Thyroid gland (tissue), 4 donors: ENCODE measurements at places on chromosomes 16 and 17.
A peak's percentile ranks its signal among the peaks of the same experiment; 100 is the strongest.

GRCh38 chr16:7270823-7271222 is 61.8 kb upstream of the RBFOX1 start:
- no peak overlapping the region for H3K4me3 ChIP-seq
- no peak overlapping the region for H3K27ac ChIP-seq
- DNase-seq: no peak
- H3K36me3 ChIP-seq: no peaks in the 10 kb centered on the region
- no peaks in the 10 kb centered on the region for H3K4me1 ChIP-seq
- no peaks in the 10 kb centered on the region for H3K27me3 ChIP-seq

- H3K27me3 ChIP-seq: no peaks in the 10 kb centered on the region
- H3K4me3 ChIP-seq: no peak overlapping the region
- peaks cover 16% of the 10 kb centered on the region for H3K4me1 ChIP-seq
- no peak overlapping the region for H3K27ac ChIP-seq
- no peaks in the 10 kb centered on the region for H3K36me3 ChIP-seq
Measured at GRCh38 chr17:78279360-78279990, 48.0 kb downstream of the TMEM235 start.

GRCh38 chr17:7576432-7576937 is 3.0 kb upstream of the CD68 start:
- H3K27ac ChIP-seq: no peak overlapping the region
- DNase-seq: no peak
- H3K4me1 ChIP-seq: peaks cover 44% of the 10 kb centered on the region
- H3K36me3 ChIP-seq: peaks cover 47% of the 10 kb centered on the region
- H3K27me3 ChIP-seq: no peaks in the 10 kb centered on the region
- no peak overlapping the region for H3K4me3 ChIP-seq

DNA sequence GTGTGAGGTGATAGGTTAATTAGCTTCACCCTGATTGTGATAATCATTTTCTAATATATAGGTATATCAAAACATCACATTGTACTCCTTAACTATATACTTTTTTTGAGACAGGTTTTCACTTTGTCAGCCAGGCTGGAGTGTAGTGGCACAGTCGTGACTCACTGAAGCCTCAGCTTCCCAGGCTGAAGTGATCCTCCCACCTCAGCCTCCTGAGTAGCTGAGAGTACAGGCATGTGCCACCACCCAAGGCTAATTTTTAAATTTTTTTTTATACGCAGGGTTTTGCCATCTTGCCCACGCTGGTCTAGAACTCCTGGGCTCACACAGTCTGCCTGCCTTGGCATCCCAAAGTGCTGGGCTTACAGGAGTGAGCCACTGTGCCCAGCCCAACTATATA is 455.3 kb upstream of the MAF start:
- no peak overlapping the region for H3K4me3 ChIP-seq
- no peaks in the 10 kb centered on the region for H3K36me3 ChIP-seq
- H3K27me3 ChIP-seq: no peaks in the 10 kb centered on the region
- H3K27ac ChIP-seq: no peak overlapping the region
- H3K4me1 ChIP-seq: peaks cover 9% of the 10 kb centered on the region
- no peak for DNase-seq

DNA sequence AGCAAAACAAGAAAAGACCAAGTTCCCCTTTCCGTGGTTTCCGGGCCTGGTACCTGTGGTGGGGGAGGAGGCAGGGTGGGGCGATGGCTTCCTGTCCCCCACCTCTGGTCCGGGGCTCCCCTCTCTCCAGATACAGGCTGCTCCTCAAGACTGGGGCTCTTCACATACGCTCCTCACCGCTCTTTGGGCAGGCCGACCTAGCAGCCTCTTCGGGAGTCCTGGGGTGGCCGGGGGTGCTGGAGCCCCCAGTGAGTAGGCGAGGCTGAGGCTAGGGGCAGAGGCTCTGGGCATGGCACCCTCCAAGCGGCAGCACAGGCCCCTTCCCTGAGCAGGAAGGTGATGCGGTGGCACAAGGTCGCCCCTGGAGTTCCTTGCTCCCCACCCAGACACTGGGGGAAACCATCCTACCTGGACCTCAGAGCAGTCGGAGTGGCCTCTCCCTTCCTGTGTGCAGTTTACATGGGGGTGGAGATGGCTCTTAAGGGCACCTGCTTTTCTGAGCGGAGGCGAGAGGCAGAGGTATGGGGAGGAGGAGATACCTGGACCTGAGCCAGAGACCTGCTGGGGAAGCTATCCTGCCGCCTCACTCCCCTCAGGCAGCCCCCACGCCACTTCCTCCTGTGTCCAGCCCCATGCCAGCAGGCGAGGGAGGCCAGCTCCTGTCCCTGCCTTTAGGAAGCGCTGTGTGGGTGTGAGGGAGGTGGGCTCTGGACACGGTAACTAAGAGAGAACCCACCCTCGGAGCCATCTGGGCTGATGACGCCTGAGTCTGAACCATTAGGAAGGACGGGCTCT is 891 bp downstream of the CORO1A start:
- peak; percentile 11 for DNase-seq
- no peak overlapping the region for H3K27ac ChIP-seq
- no peaks in the 10 kb centered on the region for H3K36me3 ChIP-seq
- H3K27me3 ChIP-seq: no peaks in the 10 kb centered on the region

DNA sequence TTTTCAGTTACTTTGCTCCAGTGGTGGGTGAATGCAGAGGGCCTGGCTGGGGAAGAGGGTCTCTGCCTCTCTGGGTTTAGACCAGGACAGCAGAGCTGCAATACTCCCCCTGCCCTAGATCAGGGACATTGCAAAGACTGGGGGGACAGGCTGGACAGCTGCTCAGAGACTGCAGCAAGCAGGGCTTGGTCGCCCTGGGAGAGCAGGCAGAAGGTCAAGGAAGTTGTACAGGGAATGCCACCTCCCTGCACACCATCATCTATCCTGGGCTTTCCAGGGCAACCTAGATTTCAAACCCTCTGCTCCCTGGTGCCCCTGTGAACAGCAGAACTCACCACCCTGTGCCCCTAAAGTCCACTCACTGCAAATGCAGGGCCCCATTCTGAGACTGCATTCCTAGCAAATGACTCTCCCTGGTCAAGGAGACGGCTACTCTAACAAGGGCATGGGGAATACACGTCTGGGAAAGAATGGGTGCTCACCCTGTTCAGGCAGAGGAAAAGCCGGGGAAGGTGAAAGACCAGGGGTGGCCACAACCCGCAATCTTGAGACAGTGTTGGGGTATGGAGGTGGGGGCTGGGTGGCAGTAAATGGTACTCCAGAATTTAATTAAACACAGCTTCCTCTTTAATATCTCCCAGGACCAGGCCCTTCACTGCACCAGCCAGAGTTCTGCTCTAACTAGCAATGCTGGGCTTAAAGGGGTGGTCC is 1.0 kb downstream of the KIFC3 start:
- peak overlapping the region; percentile 66 for H3K4me3 ChIP-seq
- peak overlapping the region; percentile 99 for H3K27ac ChIP-seq
- H3K27me3 ChIP-seq: no peaks in the 10 kb centered on the region
- DNase-seq: no peak

GRCh38 chr16:50460538-50461399 is 87.4 kb upstream of the NKD1 start:
- no peaks in the 10 kb centered on the region for H3K36me3 ChIP-seq
- DNase-seq: no peak
- H3K4me3 ChIP-seq: no peak overlapping the region
- H3K4me1 ChIP-seq: no peaks in the 10 kb centered on the region
- no peak overlapping the region for H3K27ac ChIP-seq

DNA sequence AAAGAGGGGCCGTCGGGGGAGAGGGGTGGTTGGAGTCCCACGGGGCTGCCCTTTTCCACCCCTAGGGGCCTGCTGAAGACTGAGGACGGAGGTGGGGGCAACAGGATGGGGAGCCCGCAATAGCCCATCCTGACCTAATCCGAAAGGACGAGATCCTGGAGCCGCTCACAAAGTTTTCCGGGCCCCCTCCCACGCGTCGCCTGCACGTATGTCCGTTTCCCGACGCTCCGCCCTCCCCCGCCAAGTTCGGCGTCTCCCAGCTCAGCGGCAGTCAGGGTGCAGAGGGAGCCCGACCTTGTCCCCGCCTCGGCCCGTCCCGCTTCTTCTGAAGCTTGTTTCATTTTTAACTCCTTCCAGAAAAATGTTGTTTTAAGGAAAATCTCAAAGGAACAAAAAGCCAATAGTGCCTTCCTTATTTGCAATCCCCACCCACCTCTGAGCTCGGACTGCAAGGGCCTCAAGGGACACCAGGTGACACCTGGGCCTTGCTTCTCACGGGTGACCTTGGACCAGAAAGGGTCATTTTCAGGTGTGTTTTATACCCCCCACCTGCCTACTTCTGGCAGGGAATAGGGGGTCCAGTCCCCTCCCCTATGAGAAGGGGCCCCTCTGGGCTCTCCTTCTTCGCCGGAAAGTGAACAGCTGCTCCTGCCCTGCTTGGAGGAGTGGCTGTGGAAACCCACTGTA is 3.4 kb upstream of the ZNF423 start:
- H3K27ac ChIP-seq: peak overlapping the region; percentile 78
- H3K4me3 ChIP-seq: peak overlapping the region; percentile 80
- H3K27me3 ChIP-seq: no peaks in the 10 kb centered on the region
- DNase-seq: peak; percentile 66

- no peaks in the 10 kb centered on the region for H3K4me1 ChIP-seq
- H3K36me3 ChIP-seq: no peaks in the 10 kb centered on the region
- H3K27ac ChIP-seq: no peak overlapping the region
- no peak for DNase-seq
- no peak overlapping the region for H3K4me3 ChIP-seq
Measured at GRCh38 chr17:76943781-76944213, 75.6 kb downstream of the MGAT5B start.

DNA sequence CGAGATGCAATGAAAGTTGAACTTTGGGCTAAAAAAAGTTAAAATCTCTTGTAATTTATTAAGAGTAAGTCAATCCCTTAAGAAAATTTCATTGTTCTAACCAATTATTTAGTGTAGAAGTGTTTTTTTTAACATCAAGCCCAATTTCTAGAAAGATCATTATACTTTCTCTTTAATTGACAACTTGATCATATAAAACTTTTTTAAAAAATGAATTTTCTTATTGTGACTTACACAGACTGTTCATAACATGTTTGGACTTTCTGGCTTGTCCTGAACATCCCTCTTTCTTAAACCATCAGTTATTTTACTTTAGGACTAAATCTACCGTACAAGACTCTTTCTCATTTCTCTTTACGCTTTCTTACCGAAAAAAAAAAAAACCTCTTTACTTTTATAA is 24.8 kb upstream of the MYO1D start:
- no peak overlapping the region for H3K27ac ChIP-seq
- H3K36me3 ChIP-seq: no peaks in the 10 kb centered on the region
- H3K4me1 ChIP-seq: no peaks in the 10 kb centered on the region
- H3K4me3 ChIP-seq: no peak overlapping the region
- DNase-seq: no peak

GRCh38 chr16:65704866-65705265 is 583.0 kb upstream of the CDH11 start:
- no peaks in the 10 kb centered on the region for H3K4me1 ChIP-seq
- no peak overlapping the region for H3K4me3 ChIP-seq
- no peak overlapping the region for H3K27ac ChIP-seq
- no peaks in the 10 kb centered on the region for H3K36me3 ChIP-seq
- DNase-seq: no peak

GRCh38 chr17:30116345-30116660 is 313 bp upstream of the NSRP1 start:
- H3K4me1 ChIP-seq: peaks cover 7% of the 10 kb centered on the region
- no peak for DNase-seq
- peak overlapping the region; percentile 37 for H3K4me3 ChIP-seq
- no peaks in the 10 kb centered on the region for H3K27me3 ChIP-seq
- peaks cover 8% of the 10 kb centered on the region for H3K36me3 ChIP-seq

DNA sequence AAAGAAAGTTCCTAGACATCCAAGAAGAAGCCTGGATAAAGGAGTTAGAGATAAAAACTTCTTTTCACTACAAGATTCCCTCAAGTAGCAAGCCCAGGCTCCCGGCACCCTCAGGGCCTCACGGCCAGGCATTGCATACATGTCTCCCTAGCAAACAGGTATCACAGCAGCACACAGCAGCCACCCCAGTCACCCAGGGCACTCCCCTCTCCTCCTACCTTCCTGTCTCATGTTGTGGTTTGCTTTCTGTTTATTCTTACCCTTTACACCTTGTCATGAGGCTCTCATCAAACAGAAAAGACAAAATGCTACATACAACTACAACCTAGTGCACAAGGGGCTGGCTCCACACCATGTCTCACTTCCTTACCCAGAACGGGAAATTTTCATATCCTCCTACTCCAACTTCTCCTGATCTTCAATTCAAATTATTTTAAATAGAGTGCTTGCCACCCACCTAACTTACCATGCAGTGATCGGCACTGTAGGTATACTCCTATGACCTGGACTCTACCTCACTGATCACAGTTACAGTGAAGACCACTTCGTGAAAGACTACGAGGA is 42.7 kb downstream of the XPO6 start:
- peaks cover 21% of the 10 kb centered on the region for H3K36me3 ChIP-seq
- peaks cover 21% of the 10 kb centered on the region for H3K4me1 ChIP-seq
- H3K27ac ChIP-seq: no peak overlapping the region
- no peak for DNase-seq
- H3K27me3 ChIP-seq: no peaks in the 10 kb centered on the region
